ENCODE measurements at places on chromosomes 2 and 18.

GRCh38 chr2:98585386-98585785, 22.9 kb downstream of the COA5 start:
- no peak for DNase-seq

- no peak for DNase-seq
Measured at GRCh38 chr2:200968162-200968561, 4.7 kb upstream of the ORC2 start.

- peak; percentile 70 for DNase-seq
Measured at GRCh38 chr2:20524412-20525040, 77.7 kb downstream of the RHOB start.

DNA sequence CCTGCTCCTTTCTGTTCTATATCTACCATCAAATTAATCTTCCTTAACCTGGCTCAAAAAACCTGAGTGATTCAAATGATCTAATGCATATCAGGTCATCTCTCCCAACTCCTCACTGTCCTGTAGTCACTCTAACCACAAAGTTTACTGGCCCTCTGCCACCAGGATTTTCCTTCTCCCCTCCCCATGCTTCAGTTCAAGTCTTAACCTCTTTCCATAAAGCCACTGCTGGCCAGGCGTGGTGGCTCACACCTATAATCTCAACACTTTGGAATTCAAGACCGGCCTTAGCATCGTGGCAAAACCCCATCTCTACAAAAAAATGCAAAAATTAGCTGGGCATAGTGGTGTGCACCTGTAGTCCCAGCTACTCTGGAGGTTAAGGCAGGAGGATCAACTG, 7.5 kb upstream of the SP3 start:
- DNase-seq, result no peak

- DNase-seq, result peak; percentile 79
Measured at GRCh38 chr2:75627902-75628504, 18.6 kb upstream of the MRPL19 start.

All from right cardiac atrium (tissue), 5 donors.